Body of pancreas (tissue), 4 donors: ENCODE measurements at places on chromosomes 11 and 22. TPM values are rescaled to one million over a fixed set of nuclear protein-coding genes. Genes with fewer than 3 reads are reported as not detected.

DCUN1D5 gene
- total RNA-seq = 16.6 TPM

SHISAL1 gene
- total RNA-seq = 1.6 TPM

SLC22A6 gene
- total RNA-seq = not detected

DNA sequence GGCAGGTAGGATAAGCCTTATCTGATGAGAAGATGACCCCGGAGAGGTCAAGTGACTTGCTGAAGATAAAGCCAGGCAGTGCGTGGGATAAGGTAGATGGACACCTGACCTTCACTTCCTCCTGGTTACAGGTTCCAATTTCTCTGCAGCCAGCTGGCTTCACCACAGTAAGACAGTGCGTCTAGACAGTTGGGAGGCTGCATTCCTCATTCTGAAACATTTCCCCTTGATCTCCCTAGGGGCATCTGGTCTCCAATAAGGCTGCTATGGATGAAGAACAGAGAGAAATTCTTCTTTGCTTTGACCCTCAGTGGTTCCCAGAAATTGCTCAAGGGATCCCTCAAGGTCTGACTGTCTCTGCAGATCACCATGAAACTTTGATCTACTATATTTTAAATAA, 211.3 kb downstream of the MYO18B start:
- no peak overlapping the region for H3K27ac ChIP-seq
- no peaks in the 10 kb centered on the region for H3K4me1 ChIP-seq
- H3K4me3 ChIP-seq = no peak overlapping the region
- no peaks in the 10 kb centered on the region for H3K36me3 ChIP-seq

DNA sequence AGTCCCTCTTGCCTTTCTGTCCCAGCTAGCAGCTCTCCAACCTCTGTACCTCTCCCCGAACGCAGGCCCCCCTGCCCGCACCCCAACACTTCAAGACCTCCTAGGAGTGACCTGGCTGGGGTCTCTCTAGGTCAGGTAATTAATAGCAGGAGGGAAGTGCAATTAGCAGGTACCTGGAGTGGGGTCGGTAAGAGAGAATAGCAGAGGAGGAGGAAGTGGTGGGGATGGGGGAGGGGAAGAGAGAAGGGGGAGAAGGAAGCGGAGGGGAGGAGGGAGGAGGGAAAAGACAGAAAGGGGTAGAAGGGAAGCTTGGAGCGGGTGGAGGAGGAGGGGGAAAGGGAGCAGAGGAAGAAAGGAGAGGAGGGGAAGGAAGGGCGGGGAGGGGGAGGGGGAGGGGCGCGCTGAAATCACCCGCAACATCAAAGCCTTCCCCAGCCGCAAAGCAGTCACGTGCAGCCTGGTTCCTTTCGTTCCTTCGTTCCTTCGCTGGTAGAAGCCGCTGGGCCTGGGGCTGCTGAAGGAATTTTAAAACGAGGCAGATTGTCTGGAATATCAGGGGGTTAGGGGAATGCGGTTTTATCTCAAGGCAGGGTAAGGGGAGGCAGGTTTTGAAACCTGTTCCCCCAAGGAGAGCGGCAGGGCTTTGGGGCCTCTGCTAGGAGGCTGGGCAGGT, 29.3 kb upstream of the TCF20 start:
- no peaks in the 10 kb centered on the region for H3K27me3 ChIP-seq
- no peaks in the 10 kb centered on the region for H3K36me3 ChIP-seq
- H3K4me1 ChIP-seq = peaks cover 6% of the 10 kb centered on the region
- peak; percentile 20 for DNase-seq
- H3K27ac ChIP-seq = no peak overlapping the region

DNA sequence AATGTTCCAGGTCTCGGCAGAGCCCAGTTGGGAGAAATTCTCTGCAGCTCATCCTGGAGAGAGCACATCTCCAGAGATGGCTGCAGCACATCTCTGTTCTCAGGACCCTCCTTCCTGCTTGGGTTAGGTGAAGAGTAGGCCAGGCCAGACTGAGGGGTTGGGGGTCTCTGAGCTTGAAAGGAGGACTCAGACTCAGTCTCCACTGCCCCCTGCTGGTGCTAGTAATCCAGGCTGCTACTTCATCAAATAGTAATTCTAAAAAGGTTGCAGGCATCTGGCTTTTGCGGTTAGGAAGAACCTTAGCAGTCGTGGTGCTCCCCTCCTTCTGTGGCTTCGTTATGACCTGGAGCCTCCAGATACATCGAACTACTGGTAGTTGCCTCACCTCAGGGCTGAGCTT, 9.7 kb downstream of the TUB start:
- DNase-seq = no peak
- H3K27me3 ChIP-seq = no peaks in the 10 kb centered on the region
- H3K27ac ChIP-seq = no peak overlapping the region
- H3K4me1 ChIP-seq = no peaks in the 10 kb centered on the region
- no peaks in the 10 kb centered on the region for H3K36me3 ChIP-seq

DNA sequence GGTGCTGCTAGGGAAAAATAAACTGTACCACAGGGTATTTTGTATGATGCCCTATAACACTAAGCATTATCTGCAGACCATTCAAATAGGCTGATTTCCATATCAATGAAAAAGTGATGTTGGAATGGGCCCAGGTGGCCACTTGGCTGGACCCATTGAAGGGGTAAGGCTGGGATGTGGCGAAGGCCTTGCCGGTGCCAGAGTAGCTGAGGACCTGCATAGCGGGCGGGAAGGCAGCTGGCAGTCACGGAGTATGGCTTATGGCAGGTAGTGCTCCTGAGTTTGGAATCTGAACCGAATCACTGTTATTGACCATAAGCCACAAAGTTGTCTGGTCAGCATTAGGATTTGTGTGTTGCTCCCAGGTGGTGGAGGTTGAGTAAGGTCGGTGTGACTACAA, 131.0 kb downstream of the MICAL2 start:
- peaks cover 77% of the 10 kb centered on the region for H3K4me1 ChIP-seq
- peak; percentile 81 for DNase-seq
- no peak overlapping the region for H3K4me3 ChIP-seq
- no peaks in the 10 kb centered on the region for H3K36me3 ChIP-seq

DNA sequence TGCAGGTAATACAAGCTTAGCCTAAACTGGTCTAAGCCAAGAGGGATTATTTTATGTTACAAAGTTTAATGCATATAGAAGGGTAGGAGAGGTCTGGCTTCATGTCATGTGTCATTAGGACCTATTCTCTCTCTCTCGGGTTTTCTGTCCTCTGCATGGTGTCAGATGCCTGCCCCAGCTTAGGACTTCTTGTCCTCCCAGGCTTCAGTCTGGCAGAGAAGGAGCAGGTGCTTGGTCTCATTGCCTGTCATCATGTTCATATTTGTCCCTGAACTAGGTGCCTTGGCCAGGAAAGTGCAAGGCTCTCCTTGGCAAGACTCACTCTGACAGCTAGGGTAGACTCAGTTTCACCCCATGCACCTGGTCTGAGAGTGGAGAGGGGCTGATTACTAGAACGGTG, 126.3 kb downstream of the ADAMTS15 start:
- no peak overlapping the region for H3K4me3 ChIP-seq
- no peak for DNase-seq
- no peaks in the 10 kb centered on the region for H3K4me1 ChIP-seq

DNA sequence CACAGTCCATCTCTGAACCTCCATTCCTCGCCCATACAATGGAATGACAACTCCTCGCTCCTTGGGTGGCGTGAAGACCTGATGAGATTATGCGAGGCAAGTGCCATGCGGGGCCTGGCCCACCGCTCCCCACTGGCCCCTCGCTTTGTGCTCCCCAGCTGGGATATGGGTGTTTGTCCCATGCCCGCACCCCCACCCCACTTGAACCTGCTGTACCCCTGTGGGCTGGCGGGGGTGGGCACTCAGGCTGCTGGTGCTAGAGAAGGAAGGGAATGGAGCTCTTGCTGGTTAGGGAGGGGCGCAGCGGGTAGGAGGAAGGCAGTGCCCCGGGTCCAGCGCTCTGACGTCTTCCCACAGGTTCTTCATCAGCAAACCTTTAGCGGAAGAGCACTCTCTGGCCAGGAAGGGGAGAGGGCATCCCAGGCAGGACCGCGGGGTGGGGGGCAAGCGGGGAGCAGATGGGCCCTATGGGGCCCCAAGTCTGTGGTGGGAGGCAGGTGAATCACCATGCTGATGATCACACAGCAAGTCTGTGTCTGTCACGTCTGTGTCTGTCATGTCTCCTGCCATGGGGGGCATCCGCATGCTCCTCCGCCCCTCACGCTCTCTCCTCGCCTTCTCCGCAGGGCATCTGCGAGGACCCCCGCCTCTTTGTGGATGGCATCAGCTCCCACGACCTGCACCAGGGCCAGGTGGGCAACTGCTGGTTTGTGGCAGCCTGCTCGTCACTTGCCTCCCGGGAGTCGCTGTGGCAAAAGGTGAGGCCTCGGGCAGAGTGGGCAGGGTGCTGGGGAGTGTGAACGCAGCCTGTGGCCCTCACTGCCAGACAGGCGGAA, 9.4 kb upstream of the OMP start:
- no peak for DNase-seq
- no peak overlapping the region for H3K4me3 ChIP-seq
- H3K27ac ChIP-seq = no peak overlapping the region
- no peaks in the 10 kb centered on the region for H3K27me3 ChIP-seq

DNA sequence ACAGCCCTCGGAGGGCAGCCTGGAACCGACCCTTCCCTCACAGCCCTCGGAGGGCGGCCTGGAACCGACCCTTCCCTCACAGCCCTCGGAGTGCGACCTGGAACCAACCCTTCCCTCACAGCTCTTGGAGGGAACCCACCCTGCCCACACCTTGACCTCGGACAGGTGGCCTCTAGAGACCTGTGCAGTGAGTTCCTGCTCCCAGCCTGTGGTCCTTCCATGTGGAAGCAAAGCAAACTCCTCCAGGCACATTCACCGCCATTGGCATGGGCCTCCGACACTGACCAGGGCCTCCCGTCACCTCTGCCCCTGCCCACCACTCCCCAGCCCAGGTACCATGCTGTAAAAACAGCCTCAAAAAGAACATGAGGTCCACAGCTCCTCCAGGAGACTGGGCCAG, 272.1 kb downstream of the BRD1 start:
- H3K36me3 ChIP-seq = no peaks in the 10 kb centered on the region
- no peaks in the 10 kb centered on the region for H3K27me3 ChIP-seq
- no peak overlapping the region for H3K27ac ChIP-seq
- no peaks in the 10 kb centered on the region for H3K4me1 ChIP-seq
- no peak overlapping the region for H3K4me3 ChIP-seq

- H3K4me3 ChIP-seq = no peak overlapping the region
- H3K36me3 ChIP-seq = no peaks in the 10 kb centered on the region
- H3K27me3 ChIP-seq = no peaks in the 10 kb centered on the region
- no peak for DNase-seq
- peaks cover 30% of the 10 kb centered on the region for H3K4me1 ChIP-seq
These were observed 177.3 kb downstream of the DBX1 start for GRCh38 chr11:19982774-19983495.

DNA sequence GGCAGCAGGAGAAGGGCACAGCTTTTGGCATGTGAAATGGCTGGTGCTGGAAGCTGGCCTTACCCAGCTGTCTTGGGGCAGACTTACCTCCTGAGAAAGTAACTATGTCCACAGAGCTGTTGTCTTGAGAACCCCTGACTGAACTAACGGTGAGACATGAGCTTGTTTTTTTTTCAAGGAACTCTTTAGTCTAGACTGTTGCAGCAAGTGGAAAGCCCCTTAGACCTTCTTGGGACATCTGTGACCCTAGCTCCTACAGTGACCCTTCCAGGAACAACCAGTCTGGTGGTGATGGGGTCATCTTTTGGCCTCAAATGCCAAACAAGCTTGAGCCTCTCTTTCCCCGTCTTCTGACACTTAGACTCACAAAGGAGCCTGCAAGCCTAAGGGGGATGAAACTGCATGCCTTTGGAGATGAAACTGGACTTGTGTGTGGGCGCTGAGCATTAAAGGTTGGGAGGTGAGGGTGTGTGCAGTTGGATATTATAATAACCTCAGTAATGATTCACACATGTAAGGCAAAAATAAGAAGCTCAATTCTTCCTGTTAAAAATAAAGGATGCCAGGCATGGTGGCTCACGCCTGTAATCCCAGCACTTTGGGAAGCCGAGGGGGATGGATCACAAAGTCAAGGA, 35.4 kb downstream of the SDHD start:
- no peak for DNase-seq
- H3K27me3 ChIP-seq = no peaks in the 10 kb centered on the region
- H3K4me3 ChIP-seq = no peak overlapping the region
- H3K27ac ChIP-seq = no peak overlapping the region
- no peaks in the 10 kb centered on the region for H3K36me3 ChIP-seq
- H3K4me1 ChIP-seq = no peaks in the 10 kb centered on the region

DNA sequence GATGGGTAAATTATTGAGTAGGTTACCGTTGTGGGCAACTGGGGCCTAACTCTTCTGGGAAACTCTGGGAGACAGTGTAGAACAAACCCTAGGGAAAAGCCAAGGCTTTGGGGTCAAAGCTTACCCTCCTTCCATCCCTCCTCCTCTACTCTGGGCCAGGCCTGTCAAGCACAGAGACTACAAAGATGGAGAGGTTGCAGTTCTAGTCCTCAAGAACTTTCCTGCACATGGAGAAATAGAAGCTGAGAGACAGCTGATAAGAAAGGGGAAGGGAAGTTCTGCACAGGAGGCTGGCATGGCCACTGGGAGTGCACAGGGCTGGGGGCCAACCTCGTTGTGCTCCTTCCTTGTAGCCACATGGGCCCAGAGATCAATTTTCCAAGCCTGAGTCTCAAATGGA, 67.2 kb upstream of the ALX4 start:
- H3K27me3 ChIP-seq = no peaks in the 10 kb centered on the region
- H3K4me1 ChIP-seq = no peaks in the 10 kb centered on the region
- H3K4me3 ChIP-seq = no peak overlapping the region
- DNase-seq = no peak

- no peak overlapping the region for H3K4me3 ChIP-seq
- no peaks in the 10 kb centered on the region for H3K36me3 ChIP-seq
- H3K27me3 ChIP-seq = no peaks in the 10 kb centered on the region
- no peak overlapping the region for H3K27ac ChIP-seq
- peak; percentile 38 for DNase-seq
These were observed 29.0 kb downstream of the SGSM1 start for GRCh38 chr22:24834845-24835570.

DNA sequence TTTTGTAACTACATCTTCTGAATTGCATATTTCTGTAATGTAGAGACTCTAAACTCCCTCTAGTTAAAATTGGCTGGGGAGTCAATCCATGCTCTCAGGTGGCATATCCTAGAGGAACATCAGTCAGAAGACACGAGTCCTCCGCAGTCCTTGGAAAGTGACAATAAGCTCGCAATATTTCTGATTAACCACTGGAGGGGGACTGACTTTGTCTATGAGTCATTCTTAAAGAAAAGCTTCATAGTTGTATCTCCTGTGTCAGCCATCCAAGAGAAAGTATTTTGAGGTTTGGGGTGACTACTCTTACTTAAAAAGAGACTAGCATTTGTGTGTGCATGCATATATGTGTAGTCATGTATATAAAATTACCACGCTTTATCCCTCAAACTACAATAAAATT, 60.2 kb downstream of the SLN start:
- H3K27me3 ChIP-seq = no peaks in the 10 kb centered on the region
- no peaks in the 10 kb centered on the region for H3K36me3 ChIP-seq

GRCh38 chr11:80815752-80816453, 1375.1 kb upstream of the TENM4 start:
- no peak for DNase-seq
- H3K4me3 ChIP-seq = no peak overlapping the region
- no peaks in the 10 kb centered on the region for H3K4me1 ChIP-seq
- no peak overlapping the region for H3K27ac ChIP-seq
- H3K36me3 ChIP-seq = no peaks in the 10 kb centered on the region

GRCh38 chr22:47201186-47201995, 438.9 kb downstream of the TBC1D22A start:
- no peaks in the 10 kb centered on the region for H3K36me3 ChIP-seq
- peak; percentile 95 for DNase-seq
- H3K4me3 ChIP-seq = no peak overlapping the region
- H3K27ac ChIP-seq = peak overlapping the region; percentile 25

GRCh38 chr22:45465633-45466032, 37.0 kb upstream of the FBLN1 start:
- DNase-seq = no peak
- H3K27ac ChIP-seq = no peak overlapping the region
- no peaks in the 10 kb centered on the region for H3K27me3 ChIP-seq
- H3K4me1 ChIP-seq = peaks cover 4% of the 10 kb centered on the region
- H3K36me3 ChIP-seq = no peaks in the 10 kb centered on the region
